ENCODE measurements at places on chromosomes 2 and 18.

DNA sequence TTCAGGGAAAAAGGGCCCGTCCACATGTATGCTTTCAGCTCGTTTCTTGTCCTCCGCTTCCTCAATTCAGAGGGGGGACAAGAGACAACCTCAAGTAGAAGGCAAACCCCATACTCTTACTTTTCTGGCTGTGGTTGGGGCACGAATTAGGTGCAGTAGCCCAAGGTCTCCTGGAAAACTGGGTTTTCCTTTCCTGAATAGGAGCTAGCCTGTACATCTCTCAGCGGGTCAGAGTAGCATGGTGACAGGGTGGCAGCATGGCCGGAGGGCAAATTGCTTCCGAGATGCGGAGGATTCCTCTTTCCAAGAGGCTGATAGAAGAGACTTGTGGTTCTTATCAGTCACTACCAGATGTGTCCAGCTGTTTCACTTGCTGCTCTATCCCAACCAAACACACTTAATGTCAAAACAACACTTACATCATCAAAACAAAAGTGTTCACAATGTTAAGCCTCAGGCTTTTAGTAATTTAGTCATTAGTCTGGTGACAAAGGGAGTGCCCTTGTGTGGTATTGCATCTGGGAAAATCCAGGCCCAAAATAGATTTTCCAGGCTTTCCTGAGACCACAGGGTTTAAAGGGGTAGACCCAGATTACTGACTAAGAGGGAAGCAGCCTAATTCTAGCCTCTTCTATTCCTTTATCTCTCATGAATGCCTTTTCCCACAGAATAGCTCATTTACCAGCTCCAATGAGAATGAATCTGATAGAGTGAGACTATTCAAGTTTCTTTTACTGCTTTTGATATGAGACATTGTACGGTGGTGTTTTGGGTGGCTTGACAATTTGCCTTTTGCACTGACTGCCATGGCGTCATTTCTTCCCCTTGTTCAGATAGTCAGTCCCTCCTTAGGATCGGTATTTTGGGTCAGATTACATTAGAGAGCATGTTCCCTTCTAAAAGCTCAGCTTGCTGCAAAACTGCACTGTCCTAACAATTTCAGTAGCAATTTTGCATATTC lies 162.0 kb downstream of the LTBP1 start:
- no peak for DNase-seq

DNA sequence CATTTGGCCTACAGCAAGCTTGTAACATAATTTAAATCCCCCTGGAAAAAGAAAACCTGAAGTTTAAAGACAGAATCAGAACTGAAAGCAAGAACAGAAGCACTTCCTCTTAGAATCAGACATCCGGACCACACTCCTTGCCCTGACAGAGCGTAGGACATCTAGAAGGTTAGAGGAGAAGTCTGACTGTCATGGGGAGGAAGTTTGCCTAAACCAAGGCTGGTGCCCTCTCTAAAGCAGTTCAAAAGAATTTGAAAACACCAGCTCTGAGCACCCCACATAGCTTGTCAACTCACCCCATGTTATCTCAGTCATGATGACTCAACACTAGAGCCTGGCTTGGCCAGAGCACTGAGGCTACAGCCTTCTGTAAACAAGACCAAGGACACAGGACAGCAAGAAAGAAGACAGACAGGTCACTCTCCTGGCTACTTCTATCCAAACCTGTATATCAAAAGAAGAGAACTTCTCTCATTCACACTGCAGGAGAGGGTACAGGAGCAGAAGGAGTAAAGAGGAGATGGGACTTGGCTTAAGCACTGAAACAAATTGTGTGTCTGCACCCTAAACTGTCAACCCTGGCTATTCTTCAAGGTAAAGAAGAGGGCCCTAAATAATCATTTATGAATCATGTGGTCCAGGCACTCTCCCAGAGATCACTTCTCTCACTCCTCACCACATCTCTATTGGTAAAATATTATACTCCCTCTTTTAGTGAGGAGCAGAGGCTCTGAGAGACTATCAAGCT lies 198.6 kb downstream of the MEMO1 start:
- no peak for DNase-seq

DNA sequence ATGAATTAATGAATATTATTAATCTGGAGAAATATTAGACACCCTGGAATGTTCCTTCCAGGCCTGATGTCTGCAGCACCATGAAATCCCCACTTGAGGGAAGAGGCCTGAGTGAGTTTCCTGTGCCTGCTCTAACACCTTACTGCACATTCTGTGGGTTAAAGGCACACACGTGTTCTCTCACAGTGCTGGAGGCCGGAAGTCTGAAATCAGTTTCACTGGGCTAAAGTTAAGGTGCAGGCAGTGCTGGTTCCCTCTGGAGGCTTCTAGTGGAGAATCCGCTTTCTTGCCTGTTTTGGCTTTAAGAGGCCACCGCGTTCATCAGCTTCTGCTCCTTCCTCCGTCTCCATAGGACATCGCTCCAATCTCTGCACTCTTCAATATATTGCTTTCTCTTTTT lies 48.7 kb downstream of the ACKR3 start:
- no peak for DNase-seq

GRCh38 chr2:119407430-119408220 lies 24.0 kb upstream of the TMEM37 start:
- DNase-seq = no peak

GRCh38 chr18:53360501-53361443 lies 863.7 kb downstream of the MBD2 start:
- no peak for DNase-seq

DNA sequence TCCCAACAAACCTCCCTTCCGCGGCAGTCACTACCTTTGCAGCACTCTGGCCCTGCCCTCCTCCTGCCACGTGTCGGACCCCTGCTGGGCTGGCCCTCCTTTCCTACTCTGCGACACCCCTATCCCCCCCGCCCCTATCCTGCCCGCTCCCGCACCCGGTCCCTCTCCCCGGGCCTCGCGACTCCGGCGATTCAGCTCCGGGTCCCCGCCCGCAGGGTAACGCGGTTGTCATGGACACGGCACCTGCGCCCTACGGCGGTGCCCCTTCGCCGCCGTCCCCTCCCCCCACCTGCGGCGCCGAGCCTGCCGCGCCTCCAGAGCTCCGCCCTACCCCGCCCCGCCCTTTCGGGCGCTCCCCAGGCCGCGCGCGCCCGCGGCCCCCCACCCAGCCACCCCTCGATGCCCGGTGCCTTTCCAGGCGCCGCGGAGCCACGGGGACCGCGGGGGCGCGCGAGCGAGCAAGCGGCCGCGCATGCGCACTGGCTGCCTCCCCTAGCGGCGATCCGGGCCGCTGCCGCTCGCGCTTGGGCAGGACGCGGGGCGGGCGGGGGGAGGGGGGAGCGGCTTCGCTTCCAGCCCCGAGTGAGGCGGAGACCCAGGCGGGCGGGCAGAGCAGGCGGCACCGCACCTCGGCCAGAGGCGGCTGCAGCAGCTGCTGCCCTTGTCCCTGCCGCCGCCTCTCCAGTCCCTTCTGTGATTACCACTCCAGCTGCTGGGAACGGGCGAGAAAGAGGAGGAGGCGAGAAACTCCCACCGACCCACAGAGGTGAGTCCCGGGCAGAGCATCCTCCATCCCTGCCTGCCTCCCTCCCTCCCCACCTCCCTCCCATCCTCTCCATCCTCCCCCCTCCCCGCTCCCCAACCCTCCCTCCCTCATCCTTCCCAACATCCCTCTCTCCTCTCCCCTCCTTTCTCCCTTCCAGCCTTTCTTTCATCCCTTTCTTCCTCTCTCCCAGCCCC lies at the start of gene CTNNA2:
Gene CTNNA2 (plus strand): TSS at position 610 of the 960 bp plus-strand sequence.
- DNase-seq = no peak

Measured in T follicular helper cell (primary cell).